ENCODE measurements at places on chromosomes 1 and 21. TPM values are rescaled to one million over a fixed set of nuclear protein-coding genes. Genes with fewer than 3 reads are reported as not detected.
A peak's percentile ranks its signal among the peaks of the same experiment; 100 is the strongest.

GRCh38 chr1:218953386-218953785 is 220.3 kb upstream of the LYPLAL1 start:
- no peaks in the 10 kb centered on the region for H3K4me1 ChIP-seq
- no peak overlapping the region for H3K4me3 ChIP-seq
- no peaks in the 10 kb centered on the region for H3K27me3 ChIP-seq
- DNase-seq, result no peak
- H3K27ac ChIP-seq, result no peak overlapping the region

DNA sequence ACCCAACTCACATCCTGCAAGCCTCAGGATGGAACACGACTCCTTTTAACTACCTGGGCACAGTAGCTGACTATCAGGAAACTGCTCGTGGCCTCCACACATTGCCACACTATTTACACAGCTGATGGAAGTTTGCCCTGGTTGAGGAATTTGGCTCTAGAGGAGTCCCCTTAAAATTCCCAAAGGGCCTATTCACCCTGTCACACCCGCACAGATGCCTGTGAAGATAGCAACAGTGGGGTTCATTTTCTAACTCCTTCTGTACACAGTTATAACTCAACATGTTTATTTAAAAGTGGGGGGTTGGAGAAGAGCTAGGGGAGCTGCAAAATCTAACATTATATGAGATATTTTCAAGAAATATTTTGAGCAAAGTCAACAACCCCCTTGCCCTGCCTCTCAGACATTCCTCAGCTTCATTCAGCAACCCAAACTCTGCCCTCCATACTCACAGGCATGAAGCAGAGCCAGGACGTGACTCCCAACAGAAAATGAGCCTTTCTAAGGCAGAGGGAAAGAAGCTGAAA is 35.8 kb upstream of the CCN1 start:
- DNase-seq, result no peak
- no peak overlapping the region for H3K4me3 ChIP-seq
- peaks cover 40% of the 10 kb centered on the region for H3K36me3 ChIP-seq
- H3K27me3 ChIP-seq, result no peaks in the 10 kb centered on the region

- H3K36me3 ChIP-seq, result peaks cover 56% of the 10 kb centered on the region
- no peak overlapping the region for H3K4me3 ChIP-seq
- H3K27me3 ChIP-seq, result no peaks in the 10 kb centered on the region
- DNase-seq, result peak; percentile 48
- H3K4me1 ChIP-seq, result peaks cover 73% of the 10 kb centered on the region
- H3K27ac ChIP-seq, result peak overlapping the region; percentile 89
These were observed 37.1 kb downstream of the HSPG2 start for GRCh38 chr1:21899987-21900386.

DNA sequence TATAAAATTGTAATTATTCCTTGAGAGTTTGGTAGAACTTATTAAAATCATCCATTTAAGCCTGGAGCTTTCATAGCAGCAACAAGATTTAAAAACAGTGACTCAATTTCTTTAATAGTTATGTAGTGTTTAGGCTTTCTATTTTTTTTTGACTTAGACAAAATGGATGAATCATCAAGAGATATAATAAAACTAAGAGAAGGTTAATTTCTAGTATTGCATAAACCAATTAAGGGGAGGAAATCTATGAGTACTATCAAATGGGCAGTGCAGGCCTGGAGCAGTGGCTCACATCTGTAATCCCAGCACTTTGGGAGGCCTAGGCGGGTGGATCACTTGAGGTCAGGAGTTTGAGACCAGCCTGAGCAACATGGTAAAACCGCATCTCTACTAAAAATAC is 416.3 kb upstream of the USP24 start:
- no peaks in the 10 kb centered on the region for H3K36me3 ChIP-seq
- DNase-seq, result no peak
- no peaks in the 10 kb centered on the region for H3K27me3 ChIP-seq
- H3K4me3 ChIP-seq, result no peak overlapping the region
- peak overlapping the region; percentile 81 for H3K27ac ChIP-seq

DNA sequence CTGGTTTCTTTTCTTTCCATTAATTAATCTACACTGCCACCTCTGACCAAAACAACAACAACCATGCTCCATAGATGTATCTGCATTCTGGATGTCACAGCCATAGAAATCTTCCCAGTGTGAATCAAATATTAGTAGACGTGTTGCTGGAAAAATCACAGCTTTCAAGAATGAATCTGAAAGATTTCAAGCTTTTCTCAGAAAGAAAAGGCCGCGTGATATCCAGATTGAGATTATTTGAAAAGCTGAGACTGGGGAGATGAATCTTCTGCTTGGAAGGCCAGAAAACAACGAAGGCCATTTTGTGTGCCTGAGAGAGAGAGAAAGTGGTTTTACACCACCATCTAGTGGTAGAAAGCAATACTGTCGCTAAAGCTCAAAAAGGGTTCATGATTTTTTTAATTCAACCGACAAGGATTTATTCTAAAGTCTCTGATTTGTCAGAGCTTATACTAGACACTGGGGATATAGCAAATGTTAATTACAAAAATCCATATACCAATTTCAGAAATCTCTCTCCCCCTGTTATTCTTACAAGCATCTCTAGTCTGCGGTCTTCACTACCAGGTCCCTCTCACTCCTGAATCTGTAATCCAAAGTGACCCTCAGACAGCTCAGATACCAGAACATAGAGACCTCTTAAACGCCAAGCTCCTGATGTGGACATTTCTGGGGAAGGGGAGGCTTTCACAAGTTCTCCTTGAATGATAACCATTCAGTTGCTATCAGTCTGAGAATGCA is 87.5 kb upstream of the SGIP1 start:
- peaks cover 19% of the 10 kb centered on the region for H3K4me1 ChIP-seq
- peak overlapping the region; percentile 45 for H3K27ac ChIP-seq
- peak; percentile 76 for DNase-seq
- no peaks in the 10 kb centered on the region for H3K36me3 ChIP-seq

GRCh38 chr1:231106347-231106746 is 55.5 kb upstream of the TRIM67 start:
- no peak overlapping the region for H3K4me3 ChIP-seq
- DNase-seq, result peak; percentile 71
- peaks cover 10% of the 10 kb centered on the region for H3K4me1 ChIP-seq
- no peaks in the 10 kb centered on the region for H3K36me3 ChIP-seq

DNA sequence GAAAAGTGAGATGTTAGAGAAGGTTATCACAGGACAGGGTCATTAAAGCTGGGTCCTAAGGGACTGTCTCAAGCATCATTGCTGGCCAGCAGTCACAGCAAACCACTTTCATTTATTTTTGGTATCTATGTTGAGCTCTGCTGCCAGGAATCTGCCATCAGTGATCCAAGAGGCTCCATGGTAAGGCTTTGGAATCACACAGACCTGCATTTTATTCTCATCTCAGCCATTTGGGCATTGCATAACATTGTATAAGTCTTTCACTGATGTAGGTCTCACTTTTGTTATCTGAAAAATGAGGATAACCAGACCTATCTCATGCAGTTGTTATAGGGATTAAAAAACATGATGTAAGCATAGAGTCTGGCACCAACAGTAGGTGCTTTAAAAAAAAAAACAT is 77.5 kb downstream of the OMA1 start:
- no peak overlapping the region for H3K27ac ChIP-seq
- DNase-seq, result no peak
- H3K36me3 ChIP-seq, result no peaks in the 10 kb centered on the region

DNA sequence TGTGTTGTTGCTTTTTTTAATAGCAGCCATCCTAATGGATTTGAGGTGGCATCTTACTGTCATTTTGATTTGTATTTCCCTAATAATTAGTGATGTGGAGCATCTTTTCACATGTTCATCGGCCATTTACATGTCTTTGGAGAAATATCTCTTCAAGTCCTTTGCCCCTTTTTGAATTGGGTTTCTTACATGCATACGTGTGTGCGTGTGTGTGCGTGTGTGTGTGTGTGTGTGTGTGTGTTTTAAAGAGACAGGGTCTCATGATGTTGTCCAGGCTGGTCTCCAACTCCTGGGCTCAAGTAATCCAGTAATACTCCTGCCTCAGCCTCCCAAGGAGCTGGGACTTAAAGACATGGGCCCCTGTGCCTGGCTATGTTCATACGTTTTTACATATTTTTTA is 9.5 kb downstream of the PKNOX1 start:
- H3K27me3 ChIP-seq, result no peaks in the 10 kb centered on the region
- H3K4me1 ChIP-seq, result peaks cover 6% of the 10 kb centered on the region
- no peak overlapping the region for H3K27ac ChIP-seq
- H3K4me3 ChIP-seq, result no peak overlapping the region

GRCh38 chr21:21187579-21187978 is 189.4 kb downstream of the NCAM2 start:
- H3K36me3 ChIP-seq, result no peaks in the 10 kb centered on the region
- no peak overlapping the region for H3K27ac ChIP-seq
- H3K27me3 ChIP-seq, result no peaks in the 10 kb centered on the region
- DNase-seq, result no peak
- H3K4me1 ChIP-seq, result peaks cover 6% of the 10 kb centered on the region

DNA sequence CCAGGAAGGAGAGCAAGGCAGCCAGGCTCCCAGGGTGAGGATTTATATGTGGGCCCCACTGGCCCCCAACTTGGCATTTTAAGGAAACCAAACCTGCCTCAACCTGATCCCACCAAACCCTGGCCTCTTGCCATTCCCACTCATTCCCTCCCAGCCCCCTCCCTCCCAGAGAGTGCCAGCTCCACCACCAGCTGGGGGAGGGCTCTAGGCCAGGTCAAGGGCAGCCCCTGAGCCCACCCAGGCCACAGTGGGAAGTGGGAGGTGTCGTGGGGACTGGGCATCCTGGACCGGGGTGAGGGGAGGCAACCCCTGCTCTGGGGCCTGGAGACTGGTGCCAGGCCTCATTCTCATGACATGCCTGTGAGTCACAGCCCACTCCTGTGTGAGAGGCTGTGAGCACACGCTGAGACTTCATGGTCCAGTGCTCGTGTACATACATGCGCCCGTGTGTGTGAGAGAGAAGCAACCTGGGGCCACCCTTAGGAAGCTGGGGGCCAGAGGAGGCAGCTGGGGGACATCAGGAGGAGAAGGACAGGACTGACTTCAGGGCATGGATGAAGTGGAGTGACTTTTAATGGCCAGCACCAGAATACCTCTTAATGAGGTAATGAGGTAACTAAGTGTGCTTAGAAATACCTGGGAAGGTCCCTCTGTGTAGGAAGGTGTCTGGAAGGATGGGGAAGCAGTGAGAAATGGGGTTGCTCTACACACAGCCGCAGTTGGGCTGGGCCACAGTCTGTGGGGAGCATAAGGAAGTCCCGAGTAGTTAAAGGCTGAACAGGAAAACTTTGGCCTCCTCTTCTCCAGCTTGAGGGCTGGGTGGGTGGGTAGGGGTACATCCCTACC is at the start of gene S100A2:
Gene S100A2 (minus strand): TSS at position 316 of the 846 bp plus-strand sequence. CDS start 1,967 bp downstream, outside the sequence.
- peak; percentile 94 for DNase-seq
- H3K36me3 ChIP-seq, result no peaks in the 10 kb centered on the region
- H3K4me3 ChIP-seq, result peak within 1 kb of the TSS; percentile 31
- H3K27ac ChIP-seq, result peak within 1 kb of the TSS; percentile 100

GRCh38 chr1:22633697-22634463 is 2.5 kb upstream of the C1QA start:
- no peak overlapping the region for H3K27ac ChIP-seq
- H3K27me3 ChIP-seq, result peaks cover 25% of the 10 kb centered on the region
- peak; percentile 76 for DNase-seq
- no peaks in the 10 kb centered on the region for H3K36me3 ChIP-seq

GRCh38 chr1:109649491-109649914 is 6.4 kb upstream of the GSTM4 start:
- no peaks in the 10 kb centered on the region for H3K36me3 ChIP-seq
- H3K27me3 ChIP-seq, result peaks cover 18% of the 10 kb centered on the region
- no peak for DNase-seq
- H3K27ac ChIP-seq, result no peak overlapping the region

DNA sequence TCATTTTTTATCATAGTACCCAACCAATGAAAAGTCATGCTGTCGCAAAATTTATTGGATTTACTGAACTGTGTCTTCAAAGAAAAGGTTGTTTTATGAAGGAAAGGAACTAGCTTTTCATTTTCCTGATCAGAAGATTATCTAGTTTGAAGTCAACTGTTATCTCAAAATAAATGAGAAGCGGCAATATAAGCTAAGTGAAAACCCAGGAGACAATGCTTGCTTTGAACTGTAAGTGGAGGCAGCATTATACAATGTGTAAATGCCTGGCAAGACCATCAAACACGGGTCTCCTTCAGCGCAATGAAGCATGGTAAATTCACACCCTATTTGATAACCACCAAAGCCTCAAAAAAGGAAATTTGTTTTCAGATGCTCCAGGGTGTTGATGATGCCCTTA is 134.4 kb upstream of the PTBP2 start:
- no peaks in the 10 kb centered on the region for H3K36me3 ChIP-seq
- DNase-seq, result peak; percentile 8
- no peaks in the 10 kb centered on the region for H3K27me3 ChIP-seq
- H3K4me1 ChIP-seq, result no peaks in the 10 kb centered on the region
- no peak overlapping the region for H3K4me3 ChIP-seq

- no peaks in the 10 kb centered on the region for H3K36me3 ChIP-seq
- no peak overlapping the region for H3K4me3 ChIP-seq
- DNase-seq, result no peak
- no peaks in the 10 kb centered on the region for H3K27me3 ChIP-seq
- H3K27ac ChIP-seq, result no peak overlapping the region
- H3K4me1 ChIP-seq, result peaks cover 7% of the 10 kb centered on the region
These were observed 44.0 kb downstream of the GPR161 start for GRCh38 chr1:168092566-168093355.

DNA sequence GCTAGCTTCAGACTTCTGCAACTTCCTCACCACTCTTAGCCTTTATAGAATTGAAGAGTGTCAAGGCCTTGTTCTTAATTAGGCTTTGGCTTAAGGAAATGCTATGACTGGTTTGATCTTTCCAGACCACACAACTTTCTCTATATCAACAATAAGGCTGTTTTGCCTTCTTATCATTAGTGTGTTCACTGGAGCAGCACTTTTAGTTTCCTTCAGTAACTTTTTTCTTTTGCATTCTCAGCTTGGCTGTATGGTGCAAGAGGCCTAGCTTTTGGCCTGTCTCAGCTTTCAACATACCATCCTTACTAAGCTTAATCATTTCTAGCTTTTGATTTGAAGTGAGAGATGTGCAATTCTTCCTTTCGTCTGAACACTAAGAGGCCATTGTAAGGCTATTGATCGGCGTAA is 8.6 kb downstream of the PRKACB start:
- H3K4me1 ChIP-seq, result peaks cover 9% of the 10 kb centered on the region
- no peak overlapping the region for H3K27ac ChIP-seq
- H3K4me3 ChIP-seq, result no peak overlapping the region
- H3K27me3 ChIP-seq, result no peaks in the 10 kb centered on the region
- H3K36me3 ChIP-seq, result no peaks in the 10 kb centered on the region

GRCh38 chr1:209743145-209743482 is 12.7 kb upstream of the TRAF3IP3 start:
- no peaks in the 10 kb centered on the region for H3K27me3 ChIP-seq
- H3K4me3 ChIP-seq, result peak overlapping the region; percentile 36
- H3K4me1 ChIP-seq, result peaks cover 27% of the 10 kb centered on the region
- no peaks in the 10 kb centered on the region for H3K36me3 ChIP-seq
- DNase-seq, result peak; percentile 81

OR10J1 gene
- not detected for total RNA-seq

WRAP73 gene
- 12.4 TPM for total RNA-seq

IFNGR2 gene
- total RNA-seq, result 60.1 TPM

FOXD3 gene
- total RNA-seq, result not detected

TFAP2E gene
- total RNA-seq, result 0.29 TPM

PHTF1 gene
- 42.4 TPM for total RNA-seq

OR2W3 gene
- total RNA-seq, result 1.1 TPM

NHLH1 gene
- total RNA-seq, result under 0.01 TPM

ZNF593OS gene
- not detected for total RNA-seq

TPM3 gene
- total RNA-seq, result 306 TPM

AMPD1 gene
- total RNA-seq, result not detected

OR2T11 gene
- total RNA-seq, result not detected

CHIA gene
- total RNA-seq, result not detected

ACKR1 gene
- not detected for total RNA-seq

CYP4Z1 gene
- not detected for total RNA-seq

E2F2 gene
- 0.29 TPM for total RNA-seq

VWA5B1 gene
- not detected for total RNA-seq

ATP6V1G3 gene
- total RNA-seq, result 0.36 TPM
